ENCODE measurements at places on chromosomes 7 and 10.

- no peak for DNase-seq
Observed at GRCh38 chr10:92702301-92702916, 12.7 kb downstream of the HHEX start.

- DNase-seq = no peak
Observed at GRCh38 chr10:129868449-129869035, 95.5 kb downstream of the EBF3 start.

GRCh38 chr7:22447762-22448161, 52.2 kb downstream of the STEAP1B start:
- no peak for DNase-seq

DNA sequence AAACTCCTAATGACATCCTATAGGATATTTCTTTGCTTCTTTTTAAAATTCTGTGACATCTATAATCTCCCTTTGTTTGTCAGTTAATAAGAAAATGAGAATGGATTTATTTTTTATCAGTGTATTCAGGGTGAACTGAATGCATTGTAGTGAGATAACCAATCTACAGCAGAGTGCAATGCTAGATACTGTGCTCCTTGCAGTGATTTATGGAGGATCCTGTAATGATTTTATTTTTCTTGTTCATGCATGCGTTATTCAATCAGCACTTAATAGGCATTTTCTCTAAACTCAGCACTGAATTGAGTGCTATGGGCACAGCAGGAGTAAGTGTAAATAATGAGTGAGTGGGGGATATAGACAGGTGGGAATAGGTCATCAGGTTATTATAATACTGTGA, 253.9 kb downstream of the CDK14 start:
- DNase-seq = no peak

DNA sequence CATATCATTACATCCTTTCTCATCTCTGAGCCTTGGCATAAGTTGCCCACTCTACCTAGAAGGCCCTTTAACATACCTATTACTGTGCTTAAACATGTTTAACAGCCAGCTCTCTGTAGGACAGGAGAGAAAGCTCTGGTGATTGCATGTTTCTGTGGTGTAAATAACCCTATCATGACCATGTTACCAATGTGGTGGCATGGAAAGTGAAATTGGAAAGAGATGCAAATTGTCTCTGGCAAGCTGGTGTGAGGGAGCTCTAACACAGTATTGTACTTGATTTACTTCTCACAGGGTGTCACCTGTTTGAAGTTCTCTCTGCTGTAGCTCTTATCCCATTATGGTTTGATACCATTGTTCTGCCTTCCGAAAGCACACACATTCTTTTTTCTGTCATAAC, 231.8 kb upstream of the DKK1 start:
- DNase-seq = no peak

All from GM12891 (cell line).